ENCODE measurements at places on chromosomes 2 and 18.

DNA sequence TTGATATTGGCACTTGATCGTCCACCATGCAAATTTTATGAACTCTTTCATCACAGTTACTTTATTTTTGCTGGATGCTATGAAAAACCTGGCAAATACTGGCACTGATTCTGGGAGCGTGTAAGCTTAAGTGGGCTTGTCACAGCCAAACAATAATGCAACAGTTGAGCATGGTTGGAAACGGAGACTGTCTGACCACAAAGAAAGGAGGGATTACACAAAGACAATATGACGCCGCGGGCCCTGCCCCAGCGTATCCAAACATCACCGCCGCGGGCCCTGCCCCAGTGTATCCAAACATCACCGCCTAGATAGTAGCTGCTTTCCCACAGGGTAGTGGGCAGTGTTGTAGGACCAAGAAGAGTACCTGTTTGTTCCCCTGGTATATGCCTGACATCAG is 135.9 kb downstream of the PRPF40A start:
- no peak for DNase-seq

DNA sequence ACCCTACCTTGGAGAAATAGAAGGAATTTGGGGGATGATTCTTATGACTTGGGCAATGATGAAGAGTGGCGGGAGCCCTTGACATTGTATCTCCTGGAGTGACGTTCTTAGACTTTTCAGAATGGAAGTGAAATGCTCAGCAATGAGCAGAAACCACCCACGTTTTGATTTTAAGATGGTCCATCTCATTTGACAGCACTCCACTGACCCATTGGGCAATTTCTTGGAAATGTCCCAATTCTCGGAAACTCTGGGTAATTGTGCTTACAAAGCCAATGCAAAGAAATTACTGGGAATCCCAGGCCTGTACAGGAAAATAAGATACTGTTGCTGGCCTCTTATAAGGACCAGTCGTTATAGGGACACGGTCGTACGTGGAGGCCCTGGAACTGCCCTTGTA is 170.0 kb upstream of the COPS8 start:
- no peak for DNase-seq

DNA sequence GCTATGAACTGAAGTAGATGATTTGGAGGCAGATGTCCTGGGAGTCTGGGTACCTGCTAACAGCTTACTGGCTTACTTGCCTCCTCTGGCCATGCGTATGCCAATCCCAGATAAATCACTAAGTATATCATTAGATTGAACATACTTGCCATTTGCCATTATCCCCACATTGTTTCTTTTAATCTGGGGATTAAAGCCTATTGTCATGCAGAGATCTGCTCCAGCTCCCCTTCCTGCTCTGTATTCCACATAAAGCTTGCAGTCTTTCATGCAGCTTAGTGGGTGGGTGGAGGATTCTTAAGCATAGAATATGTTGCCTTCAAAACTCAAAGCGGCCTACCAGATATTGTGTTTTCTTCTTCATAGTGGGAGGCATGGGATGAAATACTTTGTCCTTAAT is 311.8 kb upstream of the MMADHC start:
- DNase-seq, result no peak

GRCh38 chr2:214801768-214802397 is 7.6 kb downstream of the BARD1 start:
- no peak for DNase-seq

GRCh38 chr18:57586251-57587049 is at the start of gene FECH:
Gene FECH, minus strand, starts transcription at chr18:57586702. Its CDS starts 82 bp downstream, at chr18:57586620.
- DNase-seq, result peak; percentile 38

DNA sequence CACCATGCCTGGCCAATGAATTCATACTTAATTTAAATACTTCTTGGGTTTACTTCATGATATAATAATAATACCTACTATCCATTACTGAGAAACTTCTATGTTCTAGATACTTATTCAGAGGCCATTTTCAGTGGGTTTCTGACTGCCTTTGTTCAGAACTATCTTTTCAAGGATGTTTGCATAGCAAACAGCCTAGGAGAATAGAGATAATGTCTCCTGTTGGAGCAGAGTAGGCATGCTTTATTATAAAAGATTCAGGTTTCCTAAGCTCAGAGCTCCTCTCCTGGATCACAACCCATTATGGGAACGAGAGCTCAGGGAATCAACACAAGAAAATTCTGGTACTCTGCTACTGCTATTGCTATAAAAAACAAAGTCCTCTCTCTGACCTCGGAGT is 11.1 kb downstream of the FASTKD1 start:
- no peak for DNase-seq

GRCh38 chr2:73468376-73468775 is 82.7 kb downstream of the ALMS1 start:
- DNase-seq, result no peak

- DNase-seq, result no peak
Measured at GRCh38 chr18:56947236-56947635, 199.7 kb upstream of the BOD1L2 start.

GRCh38 chr18:23340661-23341060 is 112.4 kb upstream of the RIOK3 start:
- no peak for DNase-seq

- no peak for DNase-seq
Measured at GRCh38 chr2:72124376-72124775, 23.3 kb downstream of the CYP26B1 start.

GRCh38 chr2:42838133-42838532 is 45.8 kb upstream of the HAAO start:
- DNase-seq, result no peak

DNA sequence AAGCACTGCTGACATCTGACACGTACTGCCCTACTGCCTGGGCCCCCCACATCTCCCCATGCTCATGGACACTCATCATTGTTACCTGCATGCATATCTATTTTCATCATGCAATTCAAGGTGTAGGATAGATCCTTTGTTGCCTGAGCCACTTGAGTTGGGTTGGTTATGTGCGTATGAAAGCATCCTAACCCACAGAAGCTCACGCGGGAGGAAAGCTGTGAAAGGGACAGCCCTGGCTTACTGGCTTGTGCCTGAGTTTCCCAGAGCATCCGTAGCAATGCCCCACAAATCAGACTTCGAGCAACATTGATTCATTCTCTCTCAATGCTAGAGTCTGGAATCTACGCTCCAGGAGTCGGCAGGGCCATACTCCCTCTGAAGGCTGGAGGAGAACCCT is 285.5 kb downstream of the PHLPP1 start:
- no peak for DNase-seq

DNA sequence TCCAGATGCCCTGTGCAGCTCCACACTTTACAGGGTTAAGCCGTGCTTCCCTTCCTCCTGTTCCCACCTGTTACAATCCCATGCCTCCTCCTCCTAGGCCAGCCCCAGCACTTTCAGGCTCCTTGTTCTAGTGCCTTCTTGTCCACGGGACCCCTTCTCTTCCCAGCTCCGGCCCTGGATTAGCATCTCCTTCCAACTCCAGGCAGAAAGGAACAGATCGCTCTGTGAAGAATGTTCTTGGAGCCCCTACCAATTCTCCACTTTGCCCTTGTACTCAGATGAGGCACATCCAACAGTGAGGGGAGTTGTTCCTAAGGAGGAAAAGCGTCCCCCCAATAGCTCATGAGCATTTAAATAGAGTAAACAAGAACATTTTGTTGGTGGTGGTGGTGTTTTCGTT is 72.7 kb downstream of the CABLES1 start:
- DNase-seq, result no peak

DNA sequence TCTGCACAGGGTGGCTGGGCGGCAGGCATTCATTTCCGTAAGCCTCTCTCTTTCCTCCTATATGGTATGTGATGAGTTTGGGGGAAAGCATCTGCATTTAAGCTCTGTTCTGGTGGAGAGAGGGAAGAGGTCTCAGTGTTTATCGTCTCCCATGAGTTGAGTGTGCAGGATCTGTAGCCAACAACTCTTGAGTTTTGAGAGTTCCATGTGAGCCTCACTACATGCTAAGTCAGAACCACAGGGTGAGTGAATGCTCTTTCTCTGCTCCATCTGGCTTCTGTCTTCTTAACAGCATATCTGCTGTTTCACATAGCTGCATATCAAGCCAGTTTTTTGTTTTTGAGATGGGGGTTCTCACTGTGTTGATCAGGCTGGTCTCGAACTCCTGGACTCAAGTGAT is 22.7 kb downstream of the RAB31 start:
- DNase-seq, result no peak

- DNase-seq, result no peak
Measured at GRCh38 chr2:86350751-86351150, 13.3 kb upstream of the REEP1 start.
